ENCODE measurements at places on chromosomes 13 and 19.
A peak's percentile ranks its signal among the peaks of the same experiment; 100 is the strongest.

- H3K27me3 ChIP-seq = no peaks in the 10 kb centered on the region
- H3K4me3 ChIP-seq = peak overlapping the region; percentile 57
- H3K27ac ChIP-seq = peak overlapping the region; percentile 88
- peaks cover 49% of the 10 kb centered on the region for H3K36me3 ChIP-seq
- peaks cover 99% of the 10 kb centered on the region for H3K4me1 ChIP-seq
Measured at GRCh38 chr13:99282264-99283231, 24.4 kb upstream of the GPR18 start.

DNA sequence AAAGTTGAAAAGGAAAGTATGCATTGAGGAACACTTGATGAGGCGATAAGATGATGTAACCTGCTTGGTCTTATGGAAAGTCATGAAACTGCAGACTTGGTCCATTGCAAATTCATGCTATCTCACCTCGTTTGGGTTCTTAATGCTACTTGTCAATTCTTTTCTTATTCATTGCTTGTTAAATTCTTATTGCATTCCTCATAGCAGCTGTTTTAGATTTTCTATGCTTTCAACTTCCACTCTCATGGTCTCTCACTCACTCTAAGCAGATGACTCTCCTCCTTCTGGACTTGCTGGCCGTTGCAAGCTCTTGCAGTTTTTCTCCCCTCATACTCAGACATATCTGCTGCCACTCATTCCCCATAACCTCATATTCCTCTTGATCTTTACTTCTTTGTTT is 67.8 kb upstream of the CSNK1A1L start:
- DNase-seq = no peak
- H3K36me3 ChIP-seq = no peaks in the 10 kb centered on the region
- H3K27ac ChIP-seq = no peak overlapping the region
- no peaks in the 10 kb centered on the region for H3K27me3 ChIP-seq

DNA sequence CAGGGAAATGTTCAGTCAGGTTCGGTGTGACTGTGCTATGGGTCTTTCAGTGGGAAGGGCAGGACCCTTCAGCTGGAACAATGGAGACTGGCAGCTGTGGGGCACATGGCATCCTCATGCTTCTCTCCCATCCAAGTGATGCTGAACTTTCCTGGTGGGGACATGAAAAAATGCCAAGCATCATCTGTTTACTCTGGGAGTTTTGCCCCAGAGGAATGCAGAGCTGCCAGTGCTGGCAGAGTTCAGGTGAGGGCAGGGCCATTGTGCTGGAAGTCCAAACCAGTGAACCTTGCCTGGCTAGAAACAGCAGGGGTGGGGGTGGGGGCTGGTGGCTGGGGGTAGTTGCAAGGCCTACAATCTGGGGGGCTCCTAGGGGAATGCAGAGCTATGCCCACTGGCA is 1320.6 kb downstream of the PCDH9 start:
- H3K4me3 ChIP-seq = no peak overlapping the region
- H3K36me3 ChIP-seq = no peaks in the 10 kb centered on the region
- H3K27ac ChIP-seq = no peak overlapping the region

DNA sequence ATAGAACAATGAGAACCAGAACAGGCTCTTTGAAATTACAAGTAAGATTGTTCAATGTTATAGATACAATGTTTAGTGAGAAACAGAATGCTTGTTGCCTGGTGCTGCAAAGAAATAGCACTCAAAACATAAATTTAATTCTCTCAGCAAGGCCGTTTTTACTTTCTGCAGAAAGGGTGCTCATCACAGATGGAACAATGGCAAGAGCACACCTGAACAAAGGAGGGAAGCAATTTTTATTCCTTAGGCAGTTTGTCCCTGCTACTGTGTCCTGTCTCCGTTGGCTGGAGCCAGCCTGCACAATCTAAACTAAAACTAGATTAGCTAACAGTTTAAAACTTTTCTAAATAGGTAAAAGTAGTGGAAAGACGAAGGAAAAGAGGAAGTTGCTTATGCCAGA is 10.4 kb upstream of the ZNF8 start:
- H3K4me1 ChIP-seq = no peaks in the 10 kb centered on the region
- no peaks in the 10 kb centered on the region for H3K27me3 ChIP-seq
- H3K27ac ChIP-seq = no peak overlapping the region
- no peak for DNase-seq
- no peak overlapping the region for H3K4me3 ChIP-seq

DNA sequence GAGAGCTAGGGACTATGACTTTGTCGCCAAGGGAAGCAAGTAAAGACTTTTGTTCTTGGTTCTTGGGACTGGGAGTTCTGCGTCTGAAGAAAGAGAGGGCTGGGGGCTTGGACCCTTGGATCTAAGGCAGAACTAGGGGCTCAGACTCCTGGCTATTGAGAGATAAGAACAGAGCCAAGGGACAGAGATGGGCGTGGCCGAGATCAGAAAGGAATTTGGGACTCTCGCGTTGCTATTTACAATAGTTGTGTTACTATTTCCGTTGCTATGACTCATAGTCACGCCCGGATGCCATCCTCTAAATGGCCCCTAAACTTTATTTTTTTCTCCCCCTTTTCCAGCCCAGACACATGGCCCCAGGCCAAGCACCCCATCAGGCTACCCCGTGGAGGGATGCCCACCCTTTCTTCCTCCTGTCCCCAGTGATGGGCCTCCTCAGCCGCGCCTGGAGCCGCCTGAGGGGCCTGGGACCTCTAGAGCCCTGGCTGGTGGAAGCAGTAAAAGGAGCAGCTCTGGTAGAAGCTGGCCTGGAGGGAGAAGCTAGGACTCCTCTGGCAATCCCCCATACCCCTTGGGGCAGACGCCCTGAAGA is 759 bp downstream of the PPP1R15A start:
- H3K27ac ChIP-seq = peak overlapping the region; percentile 100
- peaks cover 48% of the 10 kb centered on the region for H3K36me3 ChIP-seq
- peak; percentile 69 for DNase-seq

GRCh38 chr13:94433055-94433961 is 46.2 kb downstream of the DCT start:
- peak; percentile 49 for DNase-seq
- no peak overlapping the region for H3K4me3 ChIP-seq
- peak overlapping the region; percentile 42 for H3K27ac ChIP-seq
- H3K36me3 ChIP-seq = no peaks in the 10 kb centered on the region
- peaks cover 13% of the 10 kb centered on the region for H3K4me1 ChIP-seq

- no peaks in the 10 kb centered on the region for H3K27me3 ChIP-seq
- peak; percentile 100 for DNase-seq
- peak overlapping the region; percentile 97 for H3K4me3 ChIP-seq
- H3K4me1 ChIP-seq = peaks cover 24% of the 10 kb centered on the region
Measured at GRCh38 chr13:110712849-110713641, 455 bp upstream of the ING1 start.

DNA sequence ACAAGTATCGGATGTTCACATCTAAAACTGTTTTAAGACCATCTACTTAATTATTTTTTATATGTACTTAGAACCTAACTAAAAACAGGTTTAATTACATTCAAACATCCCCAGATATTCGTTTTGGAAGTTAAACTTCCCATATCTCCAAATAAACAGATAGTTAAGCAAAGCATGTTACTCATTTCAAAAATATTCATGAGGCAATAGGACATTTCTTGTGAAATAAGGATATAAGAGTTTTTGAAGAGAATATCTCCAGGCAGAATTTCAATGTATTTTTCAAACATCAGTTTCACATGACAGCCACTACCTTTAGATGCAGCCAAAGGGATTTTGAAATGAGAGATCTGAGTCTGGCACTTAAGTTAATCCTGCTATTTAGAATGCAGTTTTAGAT is 697.5 kb downstream of the SLITRK1 start:
- no peaks in the 10 kb centered on the region for H3K4me1 ChIP-seq
- H3K27ac ChIP-seq = no peak overlapping the region
- H3K36me3 ChIP-seq = no peaks in the 10 kb centered on the region
- H3K4me3 ChIP-seq = no peak overlapping the region
- H3K27me3 ChIP-seq = no peaks in the 10 kb centered on the region

DNA sequence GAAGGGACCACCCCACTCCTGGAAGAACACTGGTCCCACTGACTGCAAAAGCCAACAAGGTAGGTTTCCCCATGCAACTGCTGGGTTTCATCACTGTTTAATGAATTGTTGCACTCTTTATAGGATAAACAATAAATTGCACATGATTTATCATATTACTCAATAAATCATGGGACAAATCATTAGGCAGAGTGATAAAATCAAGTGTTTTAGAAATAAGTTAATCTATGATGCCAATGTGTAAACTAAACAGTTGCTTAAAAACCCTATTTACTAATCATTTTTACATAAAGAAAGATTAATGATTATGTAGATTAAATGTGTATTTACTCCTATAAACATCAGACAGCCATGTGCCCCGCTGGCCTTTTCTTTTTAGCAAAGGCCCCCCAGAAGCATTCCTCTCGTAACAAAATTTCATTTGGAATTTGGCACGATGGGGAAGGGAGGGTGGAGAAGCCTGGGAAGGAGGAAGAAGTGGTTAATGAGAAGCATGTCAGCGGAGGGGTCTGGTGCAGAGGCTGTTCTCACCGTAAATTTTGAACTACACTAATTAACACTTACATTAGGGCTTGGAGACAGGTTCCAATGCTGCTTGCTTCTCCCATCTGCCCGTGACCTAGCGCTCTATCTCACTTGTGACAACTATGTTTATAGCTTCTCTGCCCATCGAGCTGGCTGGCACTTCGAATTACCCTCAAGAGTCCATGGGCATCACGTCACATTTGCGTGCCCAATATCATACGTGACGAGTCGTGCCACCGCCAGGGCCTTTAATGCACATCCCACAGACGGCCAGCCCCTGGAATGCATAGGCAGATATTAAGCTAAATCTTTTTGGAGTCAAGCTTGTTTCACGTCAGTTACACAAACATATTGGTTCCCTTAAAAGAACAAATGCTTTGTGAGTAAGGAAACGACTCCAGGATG is 357.7 kb upstream of the TSHZ3 start:
- no peaks in the 10 kb centered on the region for H3K4me1 ChIP-seq
- H3K4me3 ChIP-seq = no peak overlapping the region
- no peak overlapping the region for H3K27ac ChIP-seq
- no peaks in the 10 kb centered on the region for H3K36me3 ChIP-seq
- DNase-seq = no peak
- H3K27me3 ChIP-seq = no peaks in the 10 kb centered on the region

DNA sequence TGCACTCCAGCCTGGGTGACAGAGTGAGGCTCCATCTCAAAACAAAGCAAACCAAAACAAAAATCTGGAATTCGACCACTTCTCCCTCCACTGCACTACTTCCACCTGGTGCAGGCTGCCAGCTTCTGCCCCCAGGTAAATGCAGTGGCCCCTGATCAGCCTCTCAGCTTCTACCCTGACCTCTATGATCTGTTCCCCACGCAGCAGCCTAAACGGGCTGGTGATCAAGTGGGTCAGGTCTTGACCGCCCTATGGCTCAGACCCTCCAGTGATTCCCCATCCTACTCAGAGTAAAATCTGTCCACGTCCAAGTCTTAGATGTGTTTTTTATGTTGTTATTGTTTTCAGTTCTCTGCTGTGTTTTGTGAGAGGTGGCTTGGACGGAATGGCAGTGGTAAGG is 163.9 kb downstream of the KCTD15 start:
- no peak for DNase-seq
- H3K4me3 ChIP-seq = no peak overlapping the region
- H3K36me3 ChIP-seq = no peaks in the 10 kb centered on the region
- H3K27me3 ChIP-seq = peaks cover 20% of the 10 kb centered on the region
